ENCODE measurements at places on chromosomes 1 and 21.
A peak's percentile ranks its signal among the peaks of the same experiment; 100 is the strongest.

GRCh38 chr1:185250063-185250462 lies 67.0 kb downstream of the IVNS1ABP start:
- DNase-seq = no peak

GRCh38 chr1:108154314-108154713 lies 45.8 kb downstream of the SLC25A24 start:
- DNase-seq = no peak

GRCh38 chr1:218945050-218945449 lies 228.6 kb upstream of the LYPLAL1 start:
- no peak for DNase-seq

GRCh38 chr1:167713330-167714081 lies 8.3 kb upstream of the MPZL1 start:
- DNase-seq = no peak

GRCh38 chr1:116375887-116376728 lies 3.1 kb downstream of the ATP1A1 start:
- DNase-seq = peak; percentile 50

- no peak for DNase-seq
Observed at GRCh38 chr1:100391675-100392074, 39.4 kb downstream of the CDC14A start.

DNA sequence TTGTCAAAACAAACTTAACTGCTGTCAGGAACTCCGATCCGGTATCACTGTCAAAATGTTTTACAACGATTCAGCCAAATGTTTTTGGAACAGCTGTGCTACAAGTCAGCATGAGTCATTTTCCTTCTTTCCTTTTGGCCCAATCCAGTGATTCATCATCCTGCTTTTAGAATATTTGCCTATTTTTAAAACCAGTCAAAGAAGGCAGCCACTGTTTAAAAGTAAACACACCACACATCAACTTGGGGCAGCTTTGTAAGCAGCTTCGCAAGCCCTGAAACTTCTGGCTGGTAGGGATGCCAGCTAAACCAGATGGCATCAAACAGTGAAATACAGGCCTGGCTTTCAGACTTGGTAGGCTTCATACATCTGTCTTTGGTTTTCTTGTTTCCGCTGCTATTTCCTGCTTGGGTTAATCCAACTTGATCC lies 14.9 kb downstream of the MAP3K7CL start:
- peak; percentile 62 for DNase-seq

- DNase-seq = no peak
Observed at GRCh38 chr1:44276901-44277300, 63.6 kb downstream of the DMAP1 start.

GRCh38 chr1:182617734-182618351 lies 13.7 kb upstream of the RGS16 start:
- DNase-seq = no peak
